ENCODE measurements at places on chromosomes 5 and 9.

- DNase-seq = no peak
Observed at GRCh38 chr5:31404325-31404724, 127.6 kb downstream of the DROSHA start.

DNA sequence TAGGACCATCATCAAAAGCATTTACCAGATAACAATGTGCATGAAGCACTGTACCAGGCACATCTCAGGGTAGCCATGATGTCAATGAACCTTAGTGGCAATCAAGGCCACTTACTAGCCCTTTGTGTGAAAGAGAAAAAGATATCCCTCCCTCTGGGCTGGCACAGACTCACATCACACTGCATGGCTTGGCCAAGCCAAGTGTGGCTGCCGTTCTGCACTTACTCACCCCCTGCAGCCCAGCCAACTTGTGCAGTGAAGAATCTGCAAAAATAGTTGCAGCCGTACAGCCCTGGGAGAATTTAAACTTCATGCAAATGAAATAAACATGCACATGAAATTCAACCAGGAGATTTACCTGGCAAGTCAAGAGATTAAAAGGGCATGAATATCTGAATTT lies 333.5 kb downstream of the DEPDC1B start:
- DNase-seq = no peak

GRCh38 chr5:10334831-10335230 lies 18.7 kb upstream of the MARCHF6 start:
- no peak for DNase-seq

DNA sequence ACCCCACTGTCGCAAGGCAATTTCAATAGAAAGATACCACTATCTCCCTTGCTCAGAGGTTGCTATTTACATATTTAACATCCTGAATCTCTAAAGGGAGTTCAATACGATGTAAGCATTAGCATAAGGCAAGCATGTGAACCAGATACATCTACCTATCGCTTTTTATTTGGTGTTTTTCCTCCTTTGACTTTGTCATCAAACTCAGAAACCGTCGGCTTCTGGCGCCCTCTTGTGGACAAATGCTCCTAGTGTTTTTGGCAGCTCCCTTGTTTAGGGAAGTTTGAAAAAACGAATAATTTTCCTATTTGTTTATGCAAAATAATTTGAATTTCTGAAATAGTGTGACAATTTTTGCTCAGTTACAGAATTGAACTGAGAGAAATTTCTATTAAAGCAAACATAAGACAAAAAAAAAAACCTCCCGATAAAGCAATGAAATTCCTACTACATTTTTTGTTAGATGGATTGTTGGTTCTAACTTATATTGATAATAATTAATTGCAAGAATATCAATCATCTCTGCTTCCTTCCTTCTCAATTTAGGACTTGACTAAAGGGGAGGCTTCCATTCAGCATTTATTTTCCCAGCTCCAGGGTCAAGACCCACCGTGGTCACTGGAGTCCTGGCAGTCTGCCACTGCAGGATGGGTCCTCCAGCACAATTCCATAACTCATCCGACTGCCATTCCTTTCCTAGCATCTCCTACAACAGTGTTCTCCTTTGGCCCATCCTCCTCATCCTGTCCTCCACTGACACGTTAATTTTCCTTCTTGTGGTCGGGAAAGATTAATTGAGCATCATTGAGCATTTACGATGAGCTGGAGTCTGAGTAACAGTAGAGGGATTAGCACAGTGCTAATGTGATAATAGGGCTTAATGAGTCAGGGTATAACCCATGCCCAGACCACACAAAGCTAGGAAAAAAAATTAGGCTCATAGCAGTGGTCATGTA lies 131.8 kb upstream of the CHD1 start:
- DNase-seq = peak; percentile 10

DNA sequence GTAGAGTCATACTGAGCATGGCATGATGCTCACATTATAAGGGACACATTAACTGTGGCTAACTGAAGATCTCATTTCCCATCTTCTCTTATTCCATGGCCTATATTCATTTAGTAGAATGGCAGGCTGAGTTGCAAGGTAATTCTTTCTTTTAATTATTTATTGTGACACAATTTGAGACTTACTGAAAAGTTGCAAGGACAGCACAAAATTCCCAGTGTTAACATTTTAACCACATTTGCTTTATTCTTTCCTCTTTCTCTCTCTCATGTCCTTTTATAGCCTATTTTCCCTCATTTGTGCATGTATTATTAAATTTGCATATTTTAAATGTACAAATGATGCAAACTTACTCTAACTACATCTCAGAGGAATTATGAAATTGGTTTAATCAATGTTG lies 366.1 kb upstream of the RPS23 start:
- DNase-seq = no peak

DNA sequence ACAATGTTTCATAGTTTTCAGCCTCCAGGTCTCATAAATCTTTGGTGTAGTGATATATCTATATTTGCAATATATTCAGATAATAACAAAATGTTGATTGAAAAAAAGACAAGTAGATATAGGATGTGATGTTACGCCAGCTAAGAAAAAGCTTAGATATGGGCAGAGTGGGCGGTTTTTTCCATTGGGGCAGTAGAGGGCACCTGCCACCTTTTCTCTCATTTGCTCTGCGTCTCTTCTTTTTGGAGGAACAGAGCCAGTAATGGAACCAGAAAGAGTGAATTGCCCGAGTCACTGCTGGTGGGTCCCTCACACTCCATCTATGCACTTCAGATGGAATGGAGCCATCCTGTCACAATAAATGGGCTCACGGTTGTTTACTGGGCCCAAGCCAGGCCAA lies 62.1 kb upstream of the FANCC start:
- DNase-seq = no peak

DNA sequence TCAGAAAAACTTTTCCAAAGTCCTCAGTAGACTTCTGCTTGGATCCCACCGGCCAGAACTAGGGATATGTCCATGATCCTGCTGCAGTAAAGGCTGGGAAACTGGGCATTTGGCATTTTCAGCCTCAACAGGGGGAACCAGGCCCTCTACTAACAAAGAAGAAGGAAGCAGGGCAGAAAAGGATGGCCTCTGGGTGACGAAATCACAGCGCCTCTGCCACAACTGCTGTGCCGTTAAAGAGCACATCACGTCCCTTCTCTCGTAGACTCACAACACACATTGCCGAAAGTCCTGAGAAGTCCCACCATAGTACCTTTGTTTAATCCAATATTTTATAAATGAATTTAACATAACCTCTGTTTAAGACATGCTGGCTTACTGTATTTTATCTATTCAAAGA lies 10.4 kb upstream of the AFAP1L1 start:
- no peak for DNase-seq

- DNase-seq = no peak
Observed at GRCh38 chr5:135443161-135443960, 3.8 kb downstream of the DCANP1 start.

DNA sequence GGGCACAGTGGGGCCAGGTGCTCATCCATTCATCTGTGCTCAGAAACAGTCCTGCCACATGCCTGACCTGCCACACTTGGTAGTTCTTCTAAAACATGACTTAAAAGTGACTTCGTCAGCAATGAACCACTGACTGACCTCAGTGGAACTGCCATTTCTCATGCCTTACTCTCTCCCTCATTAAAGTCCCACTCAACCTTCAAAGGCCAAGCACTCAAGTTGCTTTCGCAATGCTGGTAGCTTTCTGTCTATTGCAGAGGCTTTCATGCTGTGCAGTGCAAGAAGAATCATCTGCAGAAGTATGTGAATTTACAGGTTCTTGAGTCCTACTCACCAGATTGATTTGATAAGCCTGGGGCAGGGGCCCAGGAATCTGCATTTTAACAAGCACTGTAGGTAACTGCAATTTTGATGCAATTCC lies 23.9 kb downstream of the B4GALT1 start:
- DNase-seq = no peak

DNA sequence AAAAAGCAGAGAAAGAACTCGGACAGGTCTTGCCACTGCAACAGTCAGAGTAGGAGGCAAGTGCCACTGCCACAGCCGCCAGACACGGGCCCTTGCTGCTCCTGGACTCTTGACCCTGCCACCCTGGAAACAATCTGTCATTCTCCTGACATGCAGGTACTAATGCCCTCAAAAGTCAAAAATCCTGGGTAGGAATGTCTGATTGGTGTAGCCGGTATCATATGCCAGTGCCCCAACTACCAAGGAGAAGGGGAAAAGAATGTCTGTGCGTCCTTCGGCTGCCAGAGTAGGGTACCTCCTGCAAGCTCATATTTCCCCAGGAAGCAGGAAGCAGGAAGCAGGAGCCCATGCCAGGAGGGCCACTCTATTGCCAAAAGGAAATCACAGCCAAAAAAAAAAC lies 30.5 kb upstream of the F2RL1 start:
- DNase-seq = no peak

GRCh38 chr9:81344366-81344765 lies 345.0 kb downstream of the TLE1 start:
- no peak for DNase-seq

- DNase-seq = no peak
Observed at GRCh38 chr5:91146905-91147600, 236.1 kb downstream of the ARRDC3 start.

DNA sequence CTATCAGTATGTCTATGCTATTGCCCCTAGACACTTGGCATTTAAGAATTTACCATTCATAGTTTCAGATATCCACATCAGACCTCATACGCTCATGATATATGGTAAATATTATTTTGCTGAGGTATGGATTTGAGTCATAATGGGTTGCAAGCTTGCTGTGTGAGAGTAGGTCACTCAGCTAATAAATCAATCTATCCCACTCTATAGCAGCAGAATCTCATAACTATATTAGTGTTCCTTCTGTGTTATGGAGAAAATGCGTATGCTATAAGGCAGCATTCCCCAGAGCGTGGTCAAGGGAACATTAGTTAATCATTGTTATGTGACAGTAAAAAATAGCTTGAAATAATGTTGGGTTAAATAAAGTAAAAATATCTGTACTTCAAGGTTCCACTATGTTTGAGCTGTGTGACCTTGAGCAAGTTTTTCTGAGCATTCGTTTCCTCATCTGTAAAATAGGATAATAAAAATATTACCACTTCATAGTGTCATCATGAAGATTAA lies 7.7 kb downstream of the TRIM32 start:
- DNase-seq = no peak

GRCh38 chr5:67974054-67974453 lies 241.5 kb upstream of the PIK3R1 start:
- no peak for DNase-seq

DNA sequence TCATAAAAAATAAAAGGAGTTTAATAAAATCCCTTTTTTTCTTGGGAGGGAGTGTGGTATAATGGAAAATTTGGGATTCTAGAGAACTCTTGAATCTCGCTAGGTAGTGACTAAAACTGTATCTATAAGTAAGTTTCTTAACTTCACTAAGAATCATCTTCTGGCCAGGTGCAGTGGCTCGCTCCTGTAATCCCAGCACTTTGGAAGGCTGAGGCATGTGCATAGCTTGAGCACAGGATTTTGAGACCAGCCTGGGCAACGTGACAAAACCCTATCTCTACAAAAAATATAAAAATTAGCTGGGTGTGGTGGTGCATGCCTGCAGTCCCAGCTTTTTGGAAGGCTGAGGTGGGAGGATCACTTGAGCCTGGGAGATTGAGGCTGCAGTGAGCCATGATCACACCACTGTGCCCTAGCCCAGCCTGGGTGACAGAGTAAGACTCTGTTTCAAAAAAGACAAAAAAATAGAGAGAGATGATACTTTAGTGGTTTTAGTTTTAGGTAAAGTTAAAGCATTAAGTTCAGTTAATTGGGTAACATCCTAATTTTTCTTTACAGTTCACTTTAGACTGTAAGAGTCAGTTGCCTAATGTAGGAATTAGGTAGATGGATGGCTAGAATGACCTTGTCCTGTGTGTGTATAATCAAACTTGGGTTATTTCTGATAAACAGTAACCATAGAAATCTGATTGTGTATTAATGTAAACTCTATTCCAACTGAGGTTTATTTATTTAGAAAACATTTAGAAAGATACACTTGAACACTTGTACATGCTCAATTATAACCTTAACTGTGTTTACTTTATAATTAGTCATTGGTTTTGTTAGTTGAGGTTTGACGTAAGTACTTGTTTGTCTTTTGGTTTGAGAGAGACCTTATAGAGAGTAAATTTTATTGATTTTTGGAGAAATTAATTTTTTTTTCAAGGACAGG lies 17.8 kb downstream of the UNC13B start:
- DNase-seq = no peak

- DNase-seq = no peak
Observed at GRCh38 chr9:95719354-95719753, 156.1 kb upstream of the ERCC6L2 start.

- no peak for DNase-seq
Observed at GRCh38 chr9:126522612-126523356, 90.9 kb upstream of the LMX1B start.

- no peak for DNase-seq
Observed at GRCh38 chr5:102760815-102761214, 5.7 kb downstream of the PAM start.

DNA sequence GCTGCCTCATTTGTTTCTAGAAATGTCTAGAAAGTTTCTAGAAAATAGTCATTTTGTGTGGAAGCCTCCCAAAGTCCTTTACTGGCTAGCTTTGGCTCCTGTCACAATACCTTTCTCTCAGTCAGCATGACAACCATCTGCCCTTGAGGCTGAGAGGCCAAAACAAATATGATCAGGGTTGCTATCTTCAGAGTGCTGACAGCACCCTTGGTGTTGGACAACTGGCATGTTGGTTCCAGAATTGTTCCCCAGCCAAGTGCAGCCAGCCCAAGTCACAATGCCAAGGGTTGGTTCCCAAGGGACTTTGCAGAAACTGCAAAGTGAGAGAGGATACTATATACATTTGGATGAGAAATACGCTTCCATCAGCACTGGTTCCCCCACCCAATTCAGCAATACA lies 140.9 kb upstream of the GAS1 start:
- no peak for DNase-seq

DNA sequence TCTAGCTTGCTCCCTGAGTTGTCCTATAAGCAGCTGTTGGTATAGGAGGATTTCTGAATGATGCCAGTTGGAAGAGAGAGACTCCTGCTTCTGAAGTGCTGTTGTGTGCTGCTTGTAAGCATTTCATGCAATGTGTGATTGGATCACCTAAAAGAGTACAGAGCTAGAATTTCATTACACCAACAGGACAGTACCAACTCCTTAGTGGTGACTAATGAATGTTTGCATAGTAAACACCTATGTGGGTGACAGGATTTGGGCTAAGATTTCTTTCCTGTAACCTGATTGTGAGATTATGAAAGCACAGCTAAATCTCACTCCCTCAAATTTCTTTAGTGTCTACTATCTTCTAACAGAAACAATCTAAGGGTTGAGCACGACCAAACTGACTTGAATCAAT lies 67.0 kb downstream of the GCNT1 start:
- no peak for DNase-seq

- DNase-seq = no peak
Observed at GRCh38 chr9:6692881-6693361, 47.4 kb upstream of the GLDC start.

- no peak for DNase-seq
Observed at GRCh38 chr9:326667-327066, 112.0 kb downstream of the DOCK8 start.

GRCh38 chr5:80761176-80761575 lies 106.4 kb upstream of the DHFR start:
- no peak for DNase-seq
